T-helper 22 cell (primary cell): ENCODE measurements at places on chromosomes 5 and 9.

GRCh38 chr5:54492178-54492577 lies 25.4 kb upstream of the SNX18 start:
- DNase-seq: no peak

DNA sequence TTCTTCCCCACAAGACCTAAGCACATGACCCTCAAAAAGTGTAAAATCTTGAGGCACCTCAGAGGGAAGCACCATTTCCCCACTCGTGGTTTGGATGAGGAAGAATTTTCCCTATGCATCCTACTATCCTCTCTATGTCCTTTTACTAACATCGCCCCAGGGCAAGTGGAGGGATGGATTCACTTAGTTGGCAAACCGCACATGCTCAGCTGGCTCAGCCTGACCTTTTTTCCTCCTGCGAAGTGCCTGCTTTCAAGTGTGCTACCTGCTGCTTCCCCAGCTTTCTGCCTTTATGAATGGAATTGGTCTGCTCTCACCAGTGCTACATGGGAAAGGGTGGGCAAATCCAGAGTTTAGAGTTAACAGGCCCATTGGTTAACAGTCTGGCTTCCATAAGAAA lies 56.6 kb upstream of the IFNK start:
- no peak for DNase-seq

GRCh38 chr9:74534841-74535240 lies 37.7 kb downstream of the RORB start:
- DNase-seq: no peak

GRCh38 chr5:38259062-38259808 lies 876 bp downstream of the EGFLAM start:
- no peak for DNase-seq

DNA sequence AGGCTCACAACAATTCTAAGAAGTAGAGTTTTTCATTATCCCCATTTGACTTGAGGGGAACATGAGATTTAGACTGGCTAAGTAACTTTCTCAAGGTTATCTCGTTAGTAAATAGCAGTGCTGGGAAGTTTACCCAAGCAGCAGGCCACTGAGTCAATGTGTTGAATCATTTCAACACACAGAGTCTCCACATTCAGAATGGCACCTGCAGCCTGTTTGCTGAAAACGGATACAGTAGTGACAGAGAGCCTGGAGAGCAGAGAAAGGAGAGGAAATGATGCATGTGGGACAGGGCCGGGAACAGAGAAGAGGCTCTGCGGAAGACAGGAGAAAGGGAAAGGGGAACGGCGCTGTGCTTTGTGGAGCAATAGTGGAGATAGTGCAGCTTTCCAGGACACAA lies 33.5 kb upstream of the ZSWIM6 start:
- DNase-seq: no peak

- no peak for DNase-seq
Observed at GRCh38 chr5:80704221-80704620, 49.4 kb upstream of the DHFR start.

GRCh38 chr5:74589204-74590056 lies 51.1 kb downstream of the ENC1 start:
- no peak for DNase-seq

- DNase-seq: no peak
Observed at GRCh38 chr9:69513141-69513820, 158.9 kb downstream of the APBA1 start.

DNA sequence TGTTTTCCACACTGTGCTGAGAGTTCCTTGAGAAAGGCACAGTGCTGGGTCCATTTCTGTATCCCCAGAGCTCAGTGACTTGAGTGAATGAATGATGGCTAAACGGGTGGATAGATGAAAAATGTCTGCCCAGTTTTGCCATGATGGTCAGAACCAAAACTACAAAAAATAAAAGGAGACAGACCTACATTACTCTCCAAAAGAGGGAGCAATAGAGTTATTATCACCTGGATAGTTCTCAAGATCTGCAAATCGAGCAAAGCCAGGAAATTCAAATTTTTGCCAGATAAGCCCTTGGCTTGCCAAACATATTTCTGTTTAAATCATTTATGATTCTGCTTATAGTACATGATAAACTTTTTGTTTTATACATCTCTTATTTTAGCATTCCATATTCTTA lies 214.2 kb upstream of the ZNF462 start:
- no peak for DNase-seq

GRCh38 chr9:121009650-121010049 lies 40.4 kb downstream of the C5 start:
- no peak for DNase-seq

DNA sequence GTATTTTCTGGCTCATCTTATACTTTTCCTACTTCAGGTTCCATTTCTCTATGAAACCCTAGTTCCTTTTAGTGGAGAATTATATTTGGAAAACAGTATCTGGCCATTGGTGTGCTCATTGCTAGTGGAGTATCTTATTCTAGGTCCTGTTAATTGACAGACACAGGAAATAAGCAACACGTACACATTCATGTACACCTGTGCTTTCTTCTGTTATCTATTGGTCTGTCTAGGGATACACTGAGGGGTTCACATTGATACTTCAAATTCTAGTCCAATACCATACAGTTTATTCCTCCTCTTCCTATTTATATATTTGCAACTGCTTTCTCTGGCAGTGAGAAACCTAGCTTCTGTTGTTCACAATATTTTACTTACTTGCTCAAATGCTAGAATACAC lies 110.2 kb downstream of the FER start:
- no peak for DNase-seq

DNA sequence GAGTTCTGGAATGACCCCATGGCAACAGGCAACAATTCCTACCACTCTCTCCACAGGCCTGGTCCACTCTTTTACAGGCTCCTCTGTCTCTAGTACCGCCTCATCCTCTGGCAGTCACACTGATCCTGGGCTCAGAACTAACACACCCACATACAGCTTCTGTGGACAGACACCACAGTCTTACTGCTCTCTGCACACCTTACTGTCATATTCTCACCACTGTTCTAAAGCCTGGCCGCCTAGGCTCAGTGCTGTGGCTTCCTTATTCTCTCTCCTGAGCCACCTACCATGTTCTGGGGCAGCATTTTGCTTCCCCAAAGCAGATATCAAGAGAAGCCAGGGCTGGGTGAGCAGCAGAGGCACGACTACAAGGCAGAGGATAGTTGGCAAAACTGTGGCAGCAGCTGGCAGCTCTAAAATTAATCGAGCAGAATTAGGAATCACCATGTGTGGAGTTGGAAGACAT lies 14.8 kb downstream of the REEP5 start:
- DNase-seq: no peak

GRCh38 chr5:126694403-126694802 lies 82.5 kb upstream of the LMNB1 start:
- no peak for DNase-seq

DNA sequence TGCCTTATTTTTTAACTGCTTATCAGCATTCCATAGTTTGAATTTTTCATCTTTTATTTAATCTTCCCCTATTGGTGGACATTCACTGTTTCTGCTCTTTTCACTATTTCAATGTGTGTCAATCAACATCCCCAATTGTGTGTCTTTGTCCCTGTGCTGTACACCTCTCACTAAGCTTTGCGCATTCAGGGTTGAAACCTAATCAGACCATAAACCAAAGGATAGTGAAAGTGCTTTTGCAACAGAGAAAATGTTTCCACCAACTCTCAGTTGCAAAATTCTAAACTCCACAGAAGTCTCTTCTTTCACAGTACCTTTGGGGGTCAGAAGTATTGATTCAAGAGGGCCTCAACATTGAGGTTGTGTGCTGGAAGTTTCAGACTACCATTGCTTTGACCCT lies 127.1 kb upstream of the SAP30L start:
- no peak for DNase-seq

GRCh38 chr5:79512471-79513307 lies 1.2 kb downstream of the HOMER1 start:
- no peak for DNase-seq

DNA sequence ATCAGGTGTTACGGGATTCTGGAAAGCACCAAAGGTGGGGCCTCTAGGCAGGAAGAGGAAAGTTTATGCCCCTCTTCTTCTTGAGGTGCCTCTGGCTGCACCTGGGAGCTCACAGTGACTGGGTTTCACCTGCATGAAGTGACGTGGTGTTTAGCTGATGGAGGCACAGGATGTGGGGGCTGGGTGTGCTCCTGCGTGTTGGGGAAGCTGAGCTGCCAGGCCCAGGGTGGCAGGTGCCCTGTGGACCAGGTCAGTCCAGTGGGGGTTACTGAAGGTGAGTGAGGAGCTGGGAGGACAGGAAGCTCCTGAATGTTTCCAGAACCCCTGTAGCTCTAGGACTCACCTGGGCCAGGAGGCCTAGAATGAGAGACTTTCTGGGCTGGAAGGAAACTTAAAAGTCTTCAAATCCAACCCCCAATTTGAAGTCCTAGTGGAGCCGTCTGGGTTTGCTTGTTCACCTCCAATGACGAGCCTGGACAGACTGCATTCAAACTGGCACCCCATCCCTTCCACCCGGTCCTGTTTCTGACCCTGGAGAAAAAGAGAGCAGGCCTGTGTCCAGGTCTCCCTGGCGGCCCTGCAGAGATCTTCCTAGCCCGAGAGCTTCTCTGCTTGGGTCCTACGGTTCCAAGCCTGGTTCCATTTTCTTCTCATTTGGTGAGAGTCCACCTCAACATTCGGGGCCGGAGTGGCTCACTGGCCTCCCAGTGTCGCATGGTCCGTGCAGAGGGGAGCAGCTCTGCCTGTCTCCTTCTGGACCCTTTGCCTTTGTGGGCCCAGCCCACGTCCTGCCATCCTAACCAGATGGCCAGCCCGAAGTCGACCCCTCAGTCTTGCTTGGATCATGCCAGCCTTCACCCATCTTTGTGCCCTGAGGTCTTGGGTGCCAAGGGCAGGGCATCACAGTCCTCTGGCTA lies 22.3 kb downstream of the TRAF1 start:
- DNase-seq: peak; percentile 64

DNA sequence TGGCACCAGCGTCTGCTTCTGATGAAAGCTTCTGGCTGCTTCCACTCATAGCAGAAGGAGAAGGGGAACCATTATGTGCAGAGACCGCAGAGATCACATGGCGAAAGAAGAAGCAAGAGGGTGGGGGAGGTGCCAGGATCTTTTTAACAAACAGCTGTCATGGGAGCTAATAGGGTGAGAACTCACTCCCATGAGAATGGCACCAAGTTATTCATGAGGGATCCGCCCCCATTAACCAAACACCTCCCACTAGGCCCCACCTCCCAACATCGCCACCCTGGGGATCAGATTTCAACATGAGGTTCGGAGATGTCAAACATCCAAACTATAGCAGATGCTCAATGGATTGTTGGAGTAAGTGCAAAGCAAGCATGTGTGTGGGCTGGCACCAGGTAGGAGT lies 125.8 kb upstream of the SLIT3 start:
- DNase-seq: no peak

- DNase-seq: no peak
Observed at GRCh38 chr9:132366481-132366880, 11.7 kb upstream of the SETX start.

- DNase-seq: no peak
Observed at GRCh38 chr5:13745508-13745907, 199.0 kb downstream of the DNAH5 start.

GRCh38 chr5:436641-436975 lies 6.4 kb upstream of the EXOC3 start:
- DNase-seq: no peak

DNA sequence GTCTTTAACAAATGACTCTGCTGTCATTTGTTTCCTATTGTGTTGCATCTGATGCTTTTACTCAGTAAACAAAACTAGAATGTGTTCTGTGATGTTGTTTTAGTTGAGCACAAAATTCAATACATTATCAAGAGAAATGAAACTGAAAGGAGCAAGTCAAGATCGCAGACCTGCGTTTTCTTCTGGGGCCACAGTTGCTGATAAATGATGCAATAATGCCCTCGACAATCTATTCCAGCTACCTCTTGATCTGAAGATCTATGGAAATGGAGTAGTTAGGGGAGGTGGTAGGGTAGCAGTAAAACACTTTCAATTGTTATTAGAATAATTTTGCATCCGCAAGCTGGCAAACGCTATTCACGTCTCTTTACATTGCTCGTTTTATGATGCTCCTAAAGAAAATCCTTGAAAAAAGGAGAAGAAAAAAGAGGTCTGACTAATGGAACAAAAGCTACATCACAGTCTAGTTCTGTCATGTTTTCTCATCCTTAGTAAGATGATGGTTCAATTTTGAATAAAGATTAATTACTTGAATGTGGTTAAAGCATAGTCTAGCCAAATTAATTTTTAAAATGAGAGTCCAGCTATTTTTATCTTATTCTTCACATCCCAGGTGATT lies 1.6 kb downstream of the ZNF366 start:
- DNase-seq: no peak

DNA sequence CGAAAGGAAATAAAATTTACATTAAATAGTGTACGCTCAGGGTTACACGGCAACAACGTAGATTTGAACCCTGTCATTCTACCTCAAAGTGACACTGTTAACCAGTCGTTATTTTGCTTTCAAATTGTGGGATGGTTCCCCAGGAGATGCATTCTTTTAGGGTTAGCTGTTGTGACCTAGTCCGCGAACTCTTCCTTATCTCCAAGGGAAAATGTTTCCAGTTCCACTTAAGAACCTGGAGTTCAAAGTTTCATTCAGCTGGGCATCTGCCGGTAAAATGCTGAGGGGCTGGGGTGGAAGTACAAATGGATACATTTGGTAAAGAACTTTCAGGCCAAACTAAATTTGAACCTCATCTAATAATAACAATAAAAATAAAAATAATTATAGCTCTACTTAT lies 264.6 kb downstream of the NR3C1 start:
- no peak for DNase-seq

- no peak for DNase-seq
Observed at GRCh38 chr9:36855448-36856315, 178.4 kb downstream of the PAX5 start.

GRCh38 chr9:85263288-85263687 lies 478.5 kb downstream of the AGTPBP1 start:
- DNase-seq: no peak

GRCh38 chr9:9846557-9846956 lies 766.2 kb downstream of the PTPRD start:
- DNase-seq: no peak

GRCh38 chr5:180641566-180641900 lies 7.9 kb downstream of the FLT4 start:
- no peak for DNase-seq

DNA sequence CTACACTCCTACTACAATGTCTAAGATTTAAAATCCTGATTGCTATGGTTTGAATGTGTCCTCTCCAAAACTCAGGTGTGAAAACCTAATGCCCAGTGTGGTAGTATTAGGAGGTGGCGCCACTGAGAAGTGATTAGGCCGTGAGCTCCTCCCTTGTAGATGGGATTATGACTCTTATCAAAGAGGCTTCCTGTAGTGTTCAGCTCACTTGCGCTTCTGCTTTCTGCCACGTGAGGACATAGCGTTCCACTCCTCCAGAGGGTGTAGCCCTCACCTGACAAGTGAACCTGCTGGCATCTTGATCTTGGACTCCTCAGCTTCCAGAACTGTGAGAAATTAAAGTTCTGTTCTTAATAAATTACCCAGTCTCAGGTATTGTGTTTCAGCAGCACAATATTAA lies 33.0 kb upstream of the WHRN start:
- DNase-seq: no peak
